ENCODE measurements at places on chromosomes 16 and 17. TPM values are rescaled to one million over a fixed set of nuclear protein-coding genes. Genes with fewer than 3 reads are reported as not detected.

- DNase-seq = no peak
Observed at GRCh38 chr17:4520060-4520893, 21.6 kb downstream of the SPNS2 start.

GRCh38 chr17:56297184-56297583 is 143.9 kb downstream of the ANKFN1 start:
- no peak for DNase-seq

- DNase-seq = no peak
Observed at GRCh38 chr16:9125658-9126505, 34.4 kb downstream of the HAPSTR1 start.

SOST gene
- polyA plus RNA-seq = 57.2 TPM

- no peak for DNase-seq
Observed at GRCh38 chr17:66635386-66636045, 199.4 kb upstream of the CACNG5 start.

GRCh38 chr17:20085283-20085845 is 76.2 kb downstream of the SPECC1 start:
- DNase-seq = no peak

FBXO31 gene
- 18.9 TPM for polyA plus RNA-seq

DNA sequence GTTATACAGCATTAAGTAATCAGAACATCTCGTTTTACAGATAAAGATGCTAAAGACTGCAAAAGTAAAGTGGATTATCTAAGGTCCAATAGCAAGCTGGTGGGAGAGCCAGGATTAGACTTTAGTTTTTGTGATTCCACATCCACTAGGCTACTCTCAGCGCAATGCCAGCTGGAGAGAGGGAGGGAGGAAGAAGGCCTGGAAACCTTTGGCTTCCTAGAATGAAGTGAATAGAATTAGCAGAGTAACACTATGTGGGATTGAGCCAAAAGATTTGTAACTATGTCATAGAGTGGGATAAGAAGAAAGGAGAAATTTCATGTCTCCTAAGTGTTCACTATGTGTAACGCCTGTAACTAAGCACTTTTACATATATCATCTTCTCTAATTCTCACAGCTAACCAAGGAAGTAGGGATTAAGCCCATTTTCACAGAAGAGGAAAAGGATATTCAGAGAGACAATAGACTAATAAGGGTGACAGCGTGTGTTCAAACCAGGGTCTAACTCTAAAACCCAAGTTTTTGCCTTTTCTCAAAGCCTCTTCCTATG is 25.4 kb upstream of the NSRP1 start:
- no peak for DNase-seq

DNA sequence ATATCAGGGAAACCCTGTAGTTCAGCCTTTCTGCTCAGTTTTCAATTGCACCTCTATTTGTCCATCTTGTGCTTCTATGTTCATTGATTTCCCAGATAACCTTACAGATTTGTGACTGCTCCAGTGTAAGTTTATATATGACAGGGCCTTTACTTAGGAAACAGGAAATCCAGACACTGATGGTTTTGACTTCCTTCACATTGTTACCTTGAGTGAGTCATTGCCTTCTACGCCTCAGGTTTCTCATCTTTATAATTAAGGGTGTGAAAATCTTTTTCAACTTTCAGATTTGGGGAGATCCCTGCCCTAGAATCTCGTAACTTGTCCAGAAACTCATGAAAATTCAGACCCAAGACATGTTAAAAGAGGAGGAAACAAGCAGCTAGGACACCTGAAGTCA is 342.4 kb upstream of the TBX2 start:
- no peak for DNase-seq

DNA sequence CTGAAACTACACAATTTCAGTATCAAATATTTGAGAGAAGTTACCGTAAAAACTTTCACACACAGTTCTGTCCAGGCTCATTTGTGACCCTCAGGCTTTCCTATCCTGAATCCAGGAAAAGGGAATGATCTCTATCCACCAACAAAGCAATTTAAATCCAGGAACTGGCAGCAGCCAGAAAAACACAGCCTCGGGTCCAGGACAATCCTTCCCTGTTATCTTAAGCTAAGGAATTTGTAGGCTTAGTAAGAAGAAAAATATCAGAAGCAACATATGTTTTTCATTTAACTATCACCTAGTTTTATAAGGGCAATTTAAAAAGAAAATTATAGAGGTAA is 47.1 kb downstream of the TEX2 start:
- no peak for DNase-seq

ITGAD gene
- polyA plus RNA-seq = 0.23 TPM

- no peak for DNase-seq
Observed at GRCh38 chr16:5604770-5605169, 507.2 kb upstream of the EEF2KMT start.

DNA sequence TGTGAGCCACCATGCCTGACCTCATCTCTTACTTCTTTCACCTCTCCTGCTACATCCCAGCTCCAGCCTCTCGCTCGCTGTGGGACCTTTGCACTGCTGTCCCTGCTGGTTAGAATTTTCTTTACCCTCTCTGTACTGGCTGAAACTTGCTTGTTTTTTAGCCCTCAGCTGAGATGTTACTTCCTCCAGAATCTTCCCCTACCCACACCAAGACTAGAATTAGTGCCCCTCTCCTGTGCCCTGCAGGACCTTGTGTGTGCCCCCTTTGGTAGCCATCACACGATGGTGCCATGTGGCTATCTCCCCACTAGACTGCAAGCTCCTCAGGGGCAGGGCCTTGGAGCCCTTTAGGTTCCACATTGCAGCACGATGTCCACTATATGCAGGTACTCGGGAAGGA is 84.1 kb downstream of the AIPL1 start:
- DNase-seq = no peak

- DNase-seq = no peak
Observed at GRCh38 chr16:3161235-3162018, 26.6 kb upstream of the OR1F1 start.

NUPR1 gene
- polyA plus RNA-seq = 8.3 TPM

GRCh38 chr16:49351096-49351487 is 22.5 kb upstream of the C16orf78 start:
- DNase-seq = no peak

DNA sequence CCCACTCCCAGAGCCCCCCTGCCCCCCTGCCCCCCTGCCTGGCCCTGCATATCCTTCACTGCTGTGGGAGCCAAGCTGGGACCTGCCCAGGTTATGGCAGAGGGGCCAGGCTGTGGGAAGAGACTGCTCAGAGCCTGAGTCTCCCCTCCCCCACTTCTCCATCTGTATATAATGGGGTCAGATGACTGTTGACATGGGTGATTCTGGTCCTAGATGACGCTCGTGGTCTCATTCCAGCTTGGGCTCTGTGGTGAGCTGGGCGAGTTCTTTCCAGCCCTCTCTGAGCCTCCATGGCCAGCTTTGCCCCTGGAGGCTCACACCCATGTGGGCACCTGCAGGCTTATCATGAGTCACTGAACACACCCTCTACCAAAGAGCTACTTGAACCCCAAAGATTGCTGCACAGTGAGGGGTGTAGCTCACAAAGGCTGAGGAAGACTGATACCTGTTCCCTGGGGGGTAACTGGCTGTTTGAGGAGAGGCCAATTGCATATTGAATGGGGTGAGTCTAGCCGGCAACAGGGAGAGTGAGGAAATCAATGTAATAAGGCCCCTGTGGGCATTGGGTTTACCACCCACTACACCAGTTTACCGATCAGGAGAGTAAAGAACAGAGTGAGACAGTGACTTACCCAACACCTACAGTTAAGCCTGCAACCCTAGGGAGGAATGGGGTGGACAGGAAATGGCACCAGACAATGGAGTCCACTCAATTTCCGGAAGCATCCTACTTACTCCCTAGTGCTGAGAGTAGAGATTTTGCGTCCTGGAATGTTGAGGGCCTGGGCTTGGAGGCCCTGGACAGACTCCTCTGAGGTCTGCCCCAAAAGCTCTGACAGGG is 4.2 kb upstream of the SREBF1 start:
- no peak for DNase-seq

DNA sequence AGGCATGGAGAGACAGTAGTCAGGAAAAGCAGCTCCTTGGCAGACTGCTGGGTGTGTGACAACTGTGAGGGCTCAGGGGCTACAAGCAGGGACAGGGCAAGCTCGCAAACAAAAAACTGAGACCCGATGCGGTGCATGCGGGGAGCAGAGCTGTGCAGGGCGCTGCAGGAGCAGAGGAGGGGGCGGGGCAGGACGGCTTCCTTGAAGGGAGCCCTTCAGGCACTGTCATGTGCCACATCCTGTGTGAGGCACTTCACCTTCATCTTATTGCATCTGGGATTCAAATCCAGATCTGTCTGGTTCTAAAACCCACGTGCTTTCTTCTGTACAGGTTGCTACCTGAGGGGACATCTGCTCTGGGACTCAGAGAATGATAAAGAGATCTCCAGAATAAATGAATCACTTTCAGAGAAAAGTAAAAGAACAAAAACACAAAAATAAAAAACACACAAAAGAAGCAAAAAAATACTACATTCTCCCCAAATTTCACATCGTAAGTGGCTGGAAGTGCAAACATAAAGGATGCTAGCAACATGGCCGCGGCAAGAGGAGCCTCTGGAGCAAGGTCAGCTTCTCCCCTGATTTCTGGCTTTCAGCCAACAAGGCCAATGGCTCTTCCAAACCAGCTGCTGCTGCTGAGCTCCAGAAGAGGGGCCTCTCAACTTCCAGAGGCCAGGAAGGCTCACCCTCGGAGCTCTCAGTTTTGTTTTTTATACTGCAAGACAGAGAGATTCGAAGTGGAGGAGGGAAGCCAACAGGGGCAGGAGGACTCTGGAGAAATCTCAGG is 14.2 kb downstream of the LYRM9 start:
- DNase-seq = no peak

DNA sequence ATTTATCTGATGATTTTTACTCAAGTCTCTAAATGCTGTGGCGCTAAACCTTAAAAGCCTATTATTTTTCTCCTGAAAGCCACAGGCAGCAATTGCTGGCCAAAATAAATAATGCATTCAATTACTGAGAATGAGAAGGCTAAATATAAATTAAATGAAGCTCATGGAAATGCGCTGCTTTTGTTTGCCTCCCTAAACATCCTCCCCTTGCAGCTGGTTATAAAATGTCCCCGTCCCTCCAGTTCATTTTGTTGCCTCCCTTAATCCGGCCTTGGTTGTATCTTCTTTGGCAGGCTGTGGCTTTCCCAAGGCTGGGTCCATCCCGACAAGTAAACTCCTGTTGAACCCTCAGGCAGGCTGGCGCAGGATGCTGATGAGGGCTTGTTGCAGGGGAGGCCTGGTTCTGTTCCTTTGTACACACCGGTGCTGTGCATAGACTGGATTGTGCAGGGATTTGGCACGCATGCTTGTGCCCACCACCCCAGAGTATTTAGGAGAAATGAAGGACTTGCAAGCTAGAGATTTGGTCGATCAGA is 62.7 kb downstream of the KNOP1 start:
- DNase-seq = no peak

DNA sequence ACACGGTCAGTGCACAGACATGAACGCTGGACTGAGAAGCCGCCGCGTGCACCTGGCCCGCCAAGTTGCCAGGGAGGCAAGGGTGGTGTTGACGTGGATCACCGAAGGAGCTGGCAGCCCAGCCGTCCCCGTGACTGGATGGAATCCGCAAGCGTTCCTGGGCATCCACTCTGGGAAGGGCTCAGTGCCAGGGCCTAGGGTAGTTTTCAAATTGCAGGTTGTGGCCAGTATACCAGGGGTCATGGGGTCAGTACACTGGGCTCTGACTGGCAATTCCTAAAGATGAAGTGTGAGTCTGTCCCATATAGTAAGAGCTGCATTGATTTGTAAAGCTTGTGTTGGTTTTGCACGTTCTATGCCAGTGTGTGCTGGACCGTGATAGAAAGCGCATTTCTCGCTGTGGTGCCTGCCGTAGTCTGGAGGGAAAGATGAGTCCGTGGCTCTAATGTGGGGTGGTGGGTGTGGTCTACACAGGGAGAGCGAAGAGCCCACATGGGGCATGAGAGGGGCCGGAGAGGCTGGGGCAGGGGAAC is 21.1 kb upstream of the METRNL start:
- DNase-seq = no peak

DNA sequence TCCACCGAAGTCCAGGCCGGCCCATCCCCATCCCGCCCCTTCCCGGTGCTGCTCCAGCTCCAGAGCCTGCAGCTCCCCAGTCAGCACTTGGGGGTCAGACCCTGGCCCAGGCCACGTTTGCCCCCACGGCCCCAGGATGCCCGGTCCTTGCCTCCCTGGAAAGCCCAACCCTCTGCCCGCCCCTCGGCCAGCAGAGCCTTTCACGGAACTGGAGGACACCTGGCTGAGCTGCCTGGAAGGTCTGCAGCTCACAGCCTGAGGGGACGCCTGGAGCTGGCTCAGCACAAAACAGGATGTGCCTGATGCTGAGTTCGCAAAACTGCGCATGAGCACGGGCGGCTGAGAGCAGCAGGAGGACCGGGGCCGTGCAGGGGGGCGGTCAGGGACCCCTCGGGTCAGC is 29.7 kb upstream of the SSTR5 start:
- no peak for DNase-seq

DNA sequence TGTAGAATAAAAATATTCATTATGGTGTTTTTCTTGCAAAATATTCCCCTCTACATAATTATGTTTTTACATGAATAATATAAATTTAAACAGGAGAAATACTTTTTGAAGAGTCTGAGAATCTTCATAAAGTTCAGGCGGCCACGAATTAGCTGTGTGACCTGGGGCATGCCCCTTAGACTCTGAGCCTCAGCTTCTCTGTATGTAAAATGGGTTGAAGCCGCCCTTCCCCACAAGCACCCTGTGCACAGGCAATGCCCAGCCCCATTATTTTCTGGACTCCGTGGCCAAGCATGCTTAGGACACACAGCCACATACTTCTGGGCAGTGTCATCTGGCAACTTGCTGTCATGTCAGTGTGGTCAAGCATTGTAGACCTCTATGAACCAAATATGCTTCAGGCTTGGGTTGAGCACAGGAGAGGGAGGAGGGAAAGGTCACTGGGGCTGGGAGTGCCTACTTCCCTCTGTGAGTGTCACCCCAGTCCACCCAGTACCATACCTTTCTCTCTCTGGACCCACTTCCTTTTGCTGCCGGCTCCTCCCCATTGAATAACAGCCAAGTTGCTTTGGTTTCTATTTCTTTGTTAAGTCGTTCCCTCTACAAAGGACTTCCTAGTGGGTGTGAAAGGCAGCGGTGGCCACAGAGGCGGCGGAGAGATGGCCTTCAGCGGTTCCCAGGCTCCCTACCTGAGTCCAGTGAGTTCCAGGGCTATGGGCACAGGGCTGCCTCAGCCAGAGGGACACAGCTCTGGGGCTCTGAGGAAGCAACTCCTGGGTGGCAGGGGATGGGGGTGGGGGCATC is at the start of gene LGALS9:
LGALS9 (plus strand) TSS at position 582 of the 804 bp plus-strand sequence; CDS start at position 660, 78 bp downstream.
- no peak for DNase-seq

DNA sequence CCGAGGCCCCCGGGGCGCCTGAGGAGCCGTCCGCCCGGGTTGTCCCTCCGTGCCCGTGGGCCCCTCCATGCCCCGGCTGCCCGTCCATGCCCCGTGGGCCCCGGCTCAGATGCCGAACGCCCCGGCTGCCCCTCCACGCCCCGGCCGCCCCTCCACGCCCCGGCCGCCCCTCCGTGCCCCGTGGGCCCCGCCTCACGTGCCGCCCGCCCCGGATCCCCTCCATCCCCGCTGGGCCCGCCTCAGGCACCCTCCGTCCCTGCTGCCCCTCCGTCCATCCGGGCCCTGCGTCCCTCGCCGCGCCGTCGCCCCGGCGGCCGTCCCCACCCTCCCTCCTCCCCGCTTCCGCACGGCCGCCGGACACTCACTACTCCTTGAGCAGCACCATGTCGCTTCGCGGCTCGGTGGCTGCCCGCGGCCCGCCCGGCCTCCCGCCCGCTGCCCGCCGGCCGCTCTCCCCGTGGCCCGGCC is 382 bp downstream of the PITPNA start:
- DNase-seq = no peak
